ENCODE measurements at places on chromosomes 2 and 18.

DNA sequence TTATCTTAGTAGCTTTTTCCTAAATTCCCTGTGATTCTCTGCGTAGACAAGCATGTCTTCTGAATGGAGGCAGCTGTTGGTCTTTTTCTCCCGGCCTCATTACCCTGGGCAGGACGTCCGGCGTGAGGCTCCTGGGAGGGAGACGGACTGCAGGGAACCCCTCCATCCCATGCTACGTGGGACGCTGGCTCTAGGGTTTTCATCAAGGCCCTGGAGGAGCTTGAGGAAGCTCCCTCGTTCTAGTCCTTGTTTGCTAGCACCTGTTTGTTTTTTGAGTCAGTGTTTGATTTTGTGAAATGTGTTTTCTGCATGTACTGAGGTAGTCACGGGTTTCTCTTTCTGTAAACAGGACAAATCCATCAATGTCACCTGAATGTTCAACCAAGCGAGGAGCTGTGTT lies 99.3 kb upstream of the TMEM18 start:
- DNase-seq: no peak

- DNase-seq: no peak
Observed at GRCh38 chr2:164964700-164965099, 9.4 kb upstream of the SLC38A11 start.

GRCh38 chr2:3223080-3223923 lies 154.3 kb downstream of the EIPR1 start:
- no peak for DNase-seq

- DNase-seq: no peak
Observed at GRCh38 chr2:62382757-62383156, 123.2 kb downstream of the TMEM17 start.

DNA sequence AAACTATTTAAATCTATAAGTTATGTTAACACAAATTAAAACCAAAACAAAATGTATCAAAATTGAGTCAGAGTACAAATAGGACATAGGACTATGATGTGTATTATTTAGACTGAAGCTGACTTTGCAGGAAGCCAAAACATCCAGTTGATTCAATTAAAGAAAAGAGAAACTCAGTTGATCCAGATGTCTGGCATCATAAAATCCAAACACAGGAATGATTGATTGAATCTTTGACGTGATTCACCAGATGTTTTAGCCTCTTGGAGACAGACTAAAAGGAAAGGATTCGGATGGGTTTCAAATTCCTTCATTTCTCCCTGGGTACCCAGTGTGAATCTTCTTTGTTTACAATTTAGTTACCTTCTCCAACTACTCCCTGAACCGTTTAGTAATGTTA lies 272.9 kb downstream of the IRS1 start:
- no peak for DNase-seq

Measured in NCI-H526 treated with DMSO at 0.1 percent for 48 hours (cell line).